ENCODE measurements at places on chromosomes 13 and 19. TPM values are rescaled to one million over a fixed set of nuclear protein-coding genes. Genes with fewer than 3 reads are reported as not detected.

DNA sequence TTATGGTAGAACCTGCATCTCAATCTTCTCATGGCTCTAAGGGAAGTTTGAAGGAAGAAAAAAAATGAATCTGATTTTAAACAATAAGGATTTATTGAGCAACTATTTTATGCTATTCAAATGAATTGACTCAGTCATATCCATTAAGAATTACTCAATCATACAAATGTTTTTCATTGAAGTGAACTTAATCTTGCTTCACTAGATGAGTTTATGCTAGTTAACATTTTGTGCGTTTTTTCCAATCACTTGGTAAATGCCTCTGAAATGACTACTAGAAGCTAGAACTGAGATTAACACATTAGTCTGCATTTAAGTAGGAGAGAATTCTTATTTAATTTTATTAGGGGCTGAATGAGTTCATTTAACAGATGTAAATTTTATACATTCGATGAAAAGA lies 25.2 kb downstream of the RXFP2 start:
- H3K36me3 ChIP-seq: no peaks in the 10 kb centered on the region
- DNase-seq: no peak
- no peak overlapping the region for H3K27ac ChIP-seq
- no peaks in the 10 kb centered on the region for H3K27me3 ChIP-seq
- H3K4me3 ChIP-seq: no peak overlapping the region

DNA sequence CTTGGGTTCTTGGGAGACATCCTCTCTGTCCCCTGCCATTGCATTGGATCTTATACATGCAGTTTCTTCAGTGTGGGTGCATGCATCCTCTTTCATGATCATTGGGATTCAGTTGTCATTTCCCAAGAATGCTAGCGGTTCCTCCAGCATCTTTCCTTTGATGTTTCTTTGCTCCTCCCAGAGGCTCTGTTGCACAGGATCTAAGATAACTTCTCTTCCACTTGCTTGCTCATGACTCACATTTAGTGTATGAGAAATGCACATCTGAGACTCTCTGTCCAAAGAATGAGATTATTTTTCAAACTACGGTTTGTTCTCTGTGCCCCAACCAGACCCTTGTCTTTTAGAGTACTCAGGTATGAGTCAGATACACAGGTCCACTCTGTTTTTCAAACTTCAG lies 197.1 kb downstream of the NDFIP2 start:
- no peaks in the 10 kb centered on the region for H3K27me3 ChIP-seq
- no peak for DNase-seq
- no peak overlapping the region for H3K4me3 ChIP-seq
- H3K4me1 ChIP-seq: no peaks in the 10 kb centered on the region

DNA sequence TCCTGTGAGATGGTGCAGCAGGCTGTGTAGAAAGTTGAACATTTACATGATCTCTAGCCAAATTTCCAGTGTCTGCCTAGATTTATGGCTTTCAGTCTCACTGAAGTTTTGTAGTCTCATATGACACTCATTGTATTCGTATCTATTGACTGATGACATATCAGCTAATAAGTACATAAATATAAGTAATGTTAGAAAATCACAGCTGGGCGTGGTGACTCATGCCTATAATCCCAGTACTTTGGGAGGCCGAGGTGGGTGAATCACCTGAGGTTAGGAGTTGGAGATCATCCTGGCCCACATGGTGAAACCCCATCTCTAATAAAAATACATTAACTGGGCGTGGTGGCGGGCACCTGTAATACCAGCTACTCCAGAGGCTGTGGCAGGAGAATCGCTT lies 54.7 kb upstream of the HTR2A start:
- H3K4me3 ChIP-seq: no peak overlapping the region
- H3K27ac ChIP-seq: no peak overlapping the region
- no peaks in the 10 kb centered on the region for H3K4me1 ChIP-seq
- no peak for DNase-seq

- H3K4me1 ChIP-seq: peaks cover 10% of the 10 kb centered on the region
- H3K27ac ChIP-seq: no peak overlapping the region
- DNase-seq: no peak
- no peak overlapping the region for H3K4me3 ChIP-seq
- H3K27me3 ChIP-seq: peaks cover 29% of the 10 kb centered on the region
- no peaks in the 10 kb centered on the region for H3K36me3 ChIP-seq
These were observed 11.7 kb downstream of the KCTD12 start for GRCh38 chr13:76874479-76874878.

GRCh38 chr19:49434907-49435583 lies 6.3 kb downstream of the SLC17A7 start:
- H3K4me1 ChIP-seq: peaks cover 24% of the 10 kb centered on the region
- H3K27ac ChIP-seq: no peak overlapping the region
- DNase-seq: no peak
- no peak overlapping the region for H3K4me3 ChIP-seq
- peaks cover 64% of the 10 kb centered on the region for H3K27me3 ChIP-seq

DNA sequence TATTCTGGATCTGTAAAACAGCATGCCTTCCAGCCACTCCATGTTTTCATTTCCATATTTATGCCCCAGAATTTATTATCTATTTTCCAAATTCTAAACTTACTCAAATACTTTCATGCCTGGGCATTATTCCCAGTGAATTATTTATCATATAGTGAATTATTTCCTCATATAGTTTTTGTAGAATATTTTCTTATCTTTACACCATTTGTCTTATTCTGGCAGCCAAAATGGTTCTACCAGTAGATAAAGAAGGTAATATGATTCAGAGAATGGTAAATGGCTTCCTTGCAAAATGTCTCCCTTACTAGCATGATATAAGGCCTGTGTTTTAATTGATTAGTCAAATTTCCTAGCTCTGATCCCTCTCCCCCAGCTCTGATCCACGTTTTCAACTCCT lies 305.8 kb downstream of the SPRY2 start:
- no peaks in the 10 kb centered on the region for H3K4me1 ChIP-seq
- no peak for DNase-seq
- no peak overlapping the region for H3K4me3 ChIP-seq
- H3K27me3 ChIP-seq: peaks cover 2% of the 10 kb centered on the region
- no peaks in the 10 kb centered on the region for H3K36me3 ChIP-seq

DNA sequence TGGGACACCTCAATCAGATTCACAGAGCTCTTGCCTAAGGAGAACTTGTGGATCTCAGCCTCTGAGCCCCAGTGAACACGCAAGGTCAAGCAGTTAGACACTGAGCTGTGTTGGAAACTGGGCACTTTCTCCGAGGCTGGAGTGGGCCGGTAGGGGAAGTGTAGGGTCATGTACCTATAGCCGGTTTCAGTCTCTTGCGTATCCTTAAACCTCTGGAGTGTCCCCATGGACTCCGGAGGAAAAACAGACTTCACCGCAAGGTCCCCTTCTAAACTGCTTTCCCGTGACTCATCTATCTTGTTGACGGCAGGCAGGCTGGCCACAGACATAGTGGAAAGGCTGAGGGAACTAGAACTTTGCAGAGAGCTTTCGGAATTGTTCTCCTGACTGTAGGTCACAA lies 11.3 kb downstream of the IQCN start:
- no peaks in the 10 kb centered on the region for H3K36me3 ChIP-seq
- H3K27me3 ChIP-seq: no peaks in the 10 kb centered on the region

DNA sequence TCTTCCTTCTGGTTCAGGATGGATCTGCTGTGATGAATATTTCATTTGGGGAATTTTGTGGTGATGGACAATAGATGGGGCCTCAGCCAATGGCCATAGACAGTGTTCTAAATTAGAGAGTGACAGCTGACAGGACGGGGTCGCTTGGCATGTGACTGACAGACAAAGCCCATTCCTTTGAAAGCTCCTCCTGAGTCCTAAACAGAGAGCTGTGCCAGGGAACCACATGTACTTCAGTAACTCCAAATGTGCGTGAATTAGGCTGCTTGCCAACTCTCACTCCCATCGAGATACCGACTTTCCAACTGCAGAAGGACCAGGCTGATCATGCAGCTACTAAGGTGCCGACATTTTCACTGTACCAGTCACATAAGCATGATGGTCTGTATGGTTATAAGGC lies 187.7 kb downstream of the SHISA2 start:
- no peaks in the 10 kb centered on the region for H3K36me3 ChIP-seq
- no peaks in the 10 kb centered on the region for H3K4me1 ChIP-seq
- peaks cover 7% of the 10 kb centered on the region for H3K27me3 ChIP-seq
- no peak for DNase-seq
- no peak overlapping the region for H3K4me3 ChIP-seq

The MYH14 gene
- total RNA-seq: not detected

The MBD3L2 gene
- total RNA-seq: not detected

The ATP12A gene
- total RNA-seq: 0.42 TPM

The LILRA1 gene
- 0.31 TPM for total RNA-seq

The C1QTNF9B gene
- total RNA-seq: not detected

Measured in natural killer cell treated with Interleukin-12 subunit alpha and Interleukin-12 subunit beta and Interleukin-15 and Interleukin-18, amount 100 ng/mL, for 72 hours (primary cell).